Activated T-helper 1 cell treated with anti-CD3 and anti-CD28 coated beads, Interleukin-2, amount 50 U/mL, for 16 hours (primary cell): ENCODE measurements at places on chromosomes 6 and 20.

DNA sequence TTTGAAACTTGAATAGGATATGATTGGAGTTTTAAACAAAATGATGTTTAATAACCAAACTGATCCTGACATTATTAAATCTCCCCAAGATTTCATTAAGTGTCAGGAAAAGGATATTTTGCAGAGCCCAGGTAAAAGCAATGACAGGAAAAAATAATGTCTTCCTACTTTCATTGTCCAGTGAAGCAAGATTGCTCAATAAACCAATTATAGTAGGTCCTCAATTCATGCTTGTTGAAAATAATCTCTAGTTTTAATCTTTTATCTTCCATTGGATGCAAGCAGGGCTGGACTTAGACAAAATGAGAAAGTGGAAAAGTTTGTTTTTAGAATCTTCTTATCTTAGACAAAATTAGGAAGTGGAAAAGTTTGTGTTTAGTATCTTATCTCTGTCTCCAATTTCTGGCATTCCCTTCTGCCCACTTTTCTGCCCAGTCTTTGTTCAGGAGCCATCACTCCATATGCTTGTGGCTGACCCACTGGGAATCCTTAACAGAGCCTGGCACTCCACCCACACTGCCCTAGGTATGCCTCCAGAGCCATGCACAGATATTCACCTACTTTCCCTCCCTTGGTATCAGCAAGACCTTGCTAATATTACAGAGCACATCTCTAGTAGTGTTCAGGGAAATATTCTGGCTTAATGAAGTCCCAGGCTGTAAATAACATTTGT lies 57.0 kb upstream of the CARMIL1 start:
- DNase-seq = no peak

- no peak for DNase-seq
Measured at GRCh38 chr6:110191477-110191876, 11.2 kb downstream of the CDC40 start.

DNA sequence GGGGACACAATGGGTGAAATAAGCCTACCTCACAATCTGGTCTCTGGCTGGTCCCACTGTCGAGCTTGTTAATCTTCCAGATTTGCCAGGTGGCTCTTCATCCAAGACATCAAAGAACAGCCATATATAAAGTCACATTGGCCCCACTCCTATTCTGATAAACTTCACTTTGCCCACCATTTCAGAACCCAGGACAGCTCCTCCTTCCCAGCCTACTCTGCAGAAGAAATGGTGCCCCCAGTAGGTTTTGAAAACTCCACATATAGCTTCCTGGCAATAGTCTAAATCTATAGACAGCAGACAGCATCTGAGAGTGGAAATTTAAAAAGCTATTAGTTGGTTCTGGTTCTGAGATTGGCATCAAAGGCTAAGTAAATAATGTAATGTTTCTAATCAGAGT lies 143.1 kb upstream of the PCSK2 start:
- DNase-seq = no peak

GRCh38 chr6:19042420-19042819 lies 655.3 kb downstream of the RNF144B start:
- no peak for DNase-seq

DNA sequence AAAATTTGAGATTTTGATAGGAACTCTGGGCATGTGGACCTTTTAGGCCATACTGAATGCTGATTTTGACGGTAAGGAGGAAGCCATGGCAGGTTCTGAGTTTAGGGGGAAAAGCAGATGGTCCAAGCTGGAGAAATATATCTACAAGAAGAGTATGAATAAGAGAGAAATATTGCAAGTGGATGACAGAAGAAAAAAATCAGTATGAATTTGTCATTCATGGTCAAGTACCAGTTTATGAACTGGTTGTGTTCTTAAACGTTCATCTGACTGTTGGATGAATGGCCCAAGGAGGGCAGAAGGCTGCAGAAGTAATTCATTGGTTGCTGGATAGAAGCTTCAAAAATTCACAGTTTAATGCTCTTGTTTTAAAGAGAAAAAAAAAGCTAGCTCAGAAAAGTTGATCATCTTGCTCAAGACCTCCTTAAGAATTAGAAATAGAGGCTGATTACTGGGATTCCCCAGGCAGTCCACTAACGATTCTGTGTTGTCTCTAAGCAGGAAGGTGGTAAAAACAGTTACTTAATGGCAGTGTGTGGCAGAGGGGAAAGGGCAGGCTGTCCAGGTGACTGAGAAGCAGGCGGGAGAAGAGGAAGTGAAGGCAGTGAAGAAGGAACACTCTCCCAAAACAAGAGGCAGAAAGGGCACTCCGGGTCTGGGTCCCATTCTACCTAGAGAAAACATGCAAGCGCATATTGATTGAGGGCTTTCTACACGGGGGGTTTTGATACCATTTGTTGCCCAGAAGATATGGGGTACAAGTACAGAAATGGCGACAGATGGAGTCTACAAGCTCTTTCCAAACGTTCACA lies 2.0 kb upstream of the DUSP22 start:
- no peak for DNase-seq

DNA sequence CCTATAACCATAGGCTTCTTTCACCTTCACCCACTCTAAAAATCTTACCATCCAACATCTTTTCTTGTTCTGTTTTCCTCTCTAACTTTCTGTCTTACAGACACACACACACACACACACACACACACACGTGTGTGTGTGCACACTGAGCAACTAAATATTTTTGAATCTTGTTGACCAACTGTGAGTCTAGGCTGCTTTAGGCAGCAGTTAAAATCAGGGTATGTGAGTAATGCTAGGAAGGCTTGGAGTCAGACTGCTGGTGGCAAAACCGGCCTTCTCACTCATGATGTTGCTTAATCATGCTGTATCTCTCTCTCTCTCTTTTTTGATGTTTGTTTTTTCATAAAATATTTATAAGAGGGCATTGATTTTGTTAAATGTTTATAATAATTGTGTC lies 103.1 kb upstream of the TBX18 start:
- no peak for DNase-seq

- no peak for DNase-seq
Measured at GRCh38 chr6:154169193-154169847, 130.3 kb downstream of the OPRM1 start.

GRCh38 chr6:143059663-143060353 lies 881 bp upstream of the AIG1 start:
- no peak for DNase-seq

GRCh38 chr6:132280436-132280835 lies 120.8 kb downstream of the MOXD1 start:
- no peak for DNase-seq
